ENCODE measurements at places on chromosomes 2 and 18.

DNA sequence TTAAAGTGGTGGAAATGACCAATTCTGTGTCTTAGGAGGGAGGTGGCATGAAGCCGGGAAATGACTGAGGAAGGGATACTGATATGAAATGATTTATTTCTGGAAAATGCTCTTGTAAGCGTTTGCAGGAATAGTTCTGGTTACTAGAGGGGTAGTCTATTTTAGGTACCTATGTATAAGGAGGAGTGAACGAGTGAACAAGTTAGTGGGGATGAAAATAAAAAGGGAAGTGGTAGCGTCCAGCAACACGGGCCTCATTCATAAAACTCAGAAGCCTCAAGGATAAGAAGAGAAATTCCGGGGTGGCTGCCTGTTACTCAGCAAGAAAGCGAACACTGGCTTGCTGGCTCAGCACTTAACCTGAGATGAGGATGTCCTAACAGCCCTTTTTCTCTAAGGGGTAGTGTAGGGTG, 303.3 kb downstream of the NCKAP5 start:
- no peak for DNase-seq

GRCh38 chr2:37378411-37378810, 34.0 kb downstream of the QPCT start:
- no peak for DNase-seq

DNA sequence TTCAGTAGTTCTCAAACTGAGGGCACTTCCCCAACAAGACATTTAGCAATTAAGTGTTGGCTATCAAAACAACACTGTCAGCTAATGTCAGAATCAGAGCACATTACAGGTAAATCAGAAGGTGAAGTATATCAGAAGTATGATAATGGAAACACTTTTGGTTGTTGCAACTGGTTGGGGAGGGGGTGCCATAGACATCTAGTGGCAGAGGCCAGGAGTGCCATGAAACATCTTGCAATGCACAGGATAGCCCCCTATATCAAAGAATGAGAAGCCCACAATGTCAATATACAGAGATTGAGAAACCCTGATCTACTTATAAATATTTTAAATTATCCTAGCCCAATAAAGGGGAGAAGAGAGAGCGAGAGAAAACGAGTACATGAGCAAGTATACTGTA, 4.9 kb upstream of the XPO1 start:
- no peak for DNase-seq

GRCh38 chr2:25623361-25623760, 50.0 kb downstream of the DTNB start:
- no peak for DNase-seq

- no peak for DNase-seq
These were observed 78.1 kb upstream of the YWHAQ start for GRCh38 chr2:9708683-9709538.

DNA sequence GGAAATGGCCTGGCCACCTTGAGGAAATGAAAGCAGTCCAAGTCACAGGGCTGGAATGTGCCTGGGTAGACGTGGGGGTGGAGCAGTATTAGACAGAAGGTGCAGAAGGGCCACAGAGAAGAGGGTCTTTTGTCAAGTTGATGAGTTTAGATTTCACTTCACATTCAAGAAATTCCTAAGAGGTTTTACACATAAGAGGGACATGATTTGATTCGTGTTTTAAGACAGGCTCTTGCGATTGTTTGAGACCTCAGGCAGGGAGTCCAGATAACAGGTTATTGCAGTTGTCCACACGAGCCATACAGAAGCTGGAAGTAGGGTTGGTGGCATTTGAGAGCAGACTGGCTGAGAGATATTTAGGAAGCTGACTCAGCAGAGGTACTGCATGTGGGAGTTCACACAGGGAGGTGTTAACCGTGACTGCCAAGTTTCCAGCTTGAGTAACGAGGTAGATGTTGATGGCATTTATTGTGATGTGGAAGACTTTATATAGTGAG, 64.6 kb downstream of the NEB start:
- no peak for DNase-seq

GRCh38 chr2:146544701-146545100, 1300.1 kb upstream of the ACVR2A start:
- no peak for DNase-seq

DNA sequence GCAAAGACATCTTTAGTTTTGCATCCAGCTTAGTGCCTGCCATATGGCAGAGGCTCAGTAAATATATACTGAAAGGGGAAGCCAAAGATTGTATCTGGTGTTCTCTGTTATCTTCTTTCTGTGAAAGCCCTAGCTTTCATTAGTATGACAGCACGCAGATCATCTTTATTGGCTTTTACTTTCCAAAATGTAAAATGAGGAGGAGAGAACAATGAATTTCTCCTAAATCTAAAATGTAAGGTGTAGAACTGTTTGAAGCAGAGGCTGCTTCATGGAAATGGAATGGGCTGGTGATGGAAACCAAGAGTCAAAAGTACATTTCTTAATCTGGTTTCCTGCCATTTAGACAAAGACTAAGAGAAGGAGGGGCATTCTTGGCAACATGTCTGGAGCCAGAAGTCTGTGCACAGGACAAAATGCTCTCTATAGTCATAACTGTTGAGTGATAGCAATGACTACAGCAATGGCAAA, 1029.9 kb upstream of the PIK3C3 start:
- no peak for DNase-seq

Measured in activated CD8-positive, alpha-beta memory T cell treated with anti-CD3 and anti-CD28 coated beads for 1 hour (primary cell).